ENCODE measurements at places on chromosomes 13 and 19.

GRCh38 chr13:100269837-100270236, 180.9 kb downstream of the PCCA start:
- no peak for DNase-seq

DNA sequence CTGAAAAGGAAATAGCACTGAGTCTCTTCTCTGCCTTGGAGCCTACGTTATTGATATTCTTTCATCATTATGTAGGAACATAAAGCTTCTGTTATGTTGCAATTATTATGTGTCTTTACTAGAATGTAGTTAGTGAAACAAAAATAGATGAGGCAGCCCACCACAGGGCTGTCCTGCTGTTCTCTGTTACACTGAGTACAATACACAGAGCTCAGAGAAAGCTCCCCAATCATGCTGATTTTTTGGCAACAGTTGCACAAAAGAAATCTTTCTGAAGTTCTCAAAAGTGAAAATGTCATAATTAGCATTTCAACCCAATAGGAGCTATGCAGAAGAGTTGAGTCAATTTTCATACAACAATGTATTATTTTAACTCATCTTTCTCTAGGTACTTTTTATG, 119.5 kb downstream of the EFNB2 start:
- no peak for DNase-seq

- no peak for DNase-seq
These were observed 1669.2 kb downstream of the PCDH9 start for GRCh38 chr13:65560936-65561335.

GRCh38 chr19:39737891-39738290, at the start of gene CLC:
Gene CLC, minus strand, starts transcription at chr19:39738029. Its CDS starts 77 bp downstream, at chr19:39737952.
- DNase-seq = no peak

Data from eye (tissue), 1 donor.